GM04503 (cell line): ENCODE measurements at places on chromosomes 2 and 18.

GRCh38 chr2:58557176-58557575 lies 316.1 kb upstream of the FANCL start:
- DNase-seq = no peak

- no peak for DNase-seq
These were observed 71.4 kb upstream of the THSD7B start for GRCh38 chr2:136693966-136694365.

DNA sequence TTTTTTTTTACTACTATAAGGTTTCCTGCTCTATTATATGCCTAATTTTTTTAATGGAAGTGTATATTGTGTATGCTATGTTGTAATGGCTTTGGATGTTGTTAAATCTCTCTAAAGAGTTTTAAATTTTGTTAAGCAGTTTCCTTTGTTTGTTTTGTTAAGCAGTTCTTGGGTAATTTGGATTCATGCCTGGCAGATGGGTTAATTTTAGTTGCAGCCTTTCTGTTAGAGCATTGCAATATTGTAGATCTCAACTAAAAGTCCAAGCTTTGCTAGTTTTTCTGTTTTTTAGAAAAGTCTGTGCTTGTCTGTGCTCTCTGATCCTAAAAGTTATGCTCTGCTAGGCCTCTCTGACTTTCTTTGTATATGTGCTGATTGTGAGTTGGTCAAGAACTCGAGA lies 1229.0 kb upstream of the NRXN1 start:
- DNase-seq = no peak

DNA sequence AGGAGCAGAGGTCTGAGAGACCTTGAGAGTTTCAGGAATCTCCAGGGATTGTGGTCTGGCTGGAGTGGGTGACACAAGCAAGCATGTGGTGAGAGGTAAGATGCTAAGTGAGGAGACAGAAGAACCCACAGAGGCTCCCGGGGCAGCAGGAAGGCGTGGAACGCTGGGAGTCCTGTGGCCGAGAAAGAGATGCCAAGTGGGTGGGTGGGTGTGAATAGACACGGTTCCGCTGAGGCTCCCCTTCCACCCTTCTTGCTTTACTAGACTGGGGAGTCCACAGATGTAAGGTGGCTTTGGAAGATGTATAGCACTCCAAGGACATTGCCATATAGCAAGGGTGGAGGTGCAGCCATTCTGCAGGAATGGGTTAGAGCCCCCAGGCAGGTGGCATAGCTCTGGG lies 4.2 kb downstream of the TEX51 start:
- no peak for DNase-seq

GRCh38 chr2:112750560-112750843 lies 13.9 kb downstream of the CKAP2L start:
- no peak for DNase-seq

GRCh38 chr18:45945669-45946068 lies 21.5 kb downstream of the EPG5 start:
- DNase-seq = no peak

- no peak for DNase-seq
These were observed 151.5 kb downstream of the INO80D start for GRCh38 chr2:205934443-205934842.

DNA sequence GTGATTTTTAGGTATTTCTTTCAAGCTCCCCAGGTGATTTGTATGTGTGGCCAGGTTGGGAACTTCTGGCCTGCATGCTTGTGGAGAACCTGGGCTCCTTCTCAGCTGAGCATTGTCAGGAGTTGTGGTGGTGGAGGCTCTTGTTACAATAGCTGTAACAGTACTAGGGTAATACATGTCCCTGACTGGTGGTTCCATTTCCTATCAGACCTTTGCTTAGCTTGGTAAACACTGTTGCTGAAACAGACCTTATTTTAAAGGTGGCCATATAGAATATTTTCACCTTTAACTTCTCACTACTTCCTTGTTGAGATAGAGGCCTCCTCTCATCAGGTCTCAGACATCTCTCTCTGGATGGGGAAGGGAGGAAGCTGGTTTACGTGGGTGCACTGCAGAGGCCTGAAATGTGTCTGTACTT lies 79.2 kb downstream of the SETBP1 start:
- DNase-seq = no peak

GRCh38 chr18:47163241-47163640 lies 12.9 kb downstream of the IER3IP1 start:
- no peak for DNase-seq

GRCh38 chr2:158495175-158495574 lies 38.4 kb downstream of the PKP4 start:
- peak; percentile 74 for DNase-seq
